Large intestine (tissue), 12 donors: ENCODE measurements at places on chromosomes 3 and 15.

DNA sequence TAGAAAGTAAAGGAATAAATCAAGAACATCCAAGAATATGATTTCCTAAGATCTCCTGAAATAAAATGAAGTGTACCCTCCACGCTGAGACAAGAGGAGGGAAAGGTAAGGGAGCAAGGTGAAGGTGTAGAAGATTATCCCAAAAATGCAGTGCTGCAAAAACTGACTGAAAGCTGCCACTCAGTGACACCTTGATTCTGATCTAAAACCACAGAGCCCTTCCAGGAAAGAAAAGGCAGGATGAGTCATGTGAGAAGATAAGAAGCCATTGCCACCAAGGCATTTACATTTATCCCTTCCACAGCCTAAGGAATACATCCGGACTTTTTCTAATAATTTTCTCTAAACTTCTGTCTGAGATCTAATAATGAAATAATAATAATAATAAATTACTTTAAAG is 49.9 kb downstream of the IGSF11 start:
- DNase-seq: no peak

GRCh38 chr3:149016242-149016641 is 24.9 kb downstream of the GYG1 start:
- DNase-seq: no peak

DNA sequence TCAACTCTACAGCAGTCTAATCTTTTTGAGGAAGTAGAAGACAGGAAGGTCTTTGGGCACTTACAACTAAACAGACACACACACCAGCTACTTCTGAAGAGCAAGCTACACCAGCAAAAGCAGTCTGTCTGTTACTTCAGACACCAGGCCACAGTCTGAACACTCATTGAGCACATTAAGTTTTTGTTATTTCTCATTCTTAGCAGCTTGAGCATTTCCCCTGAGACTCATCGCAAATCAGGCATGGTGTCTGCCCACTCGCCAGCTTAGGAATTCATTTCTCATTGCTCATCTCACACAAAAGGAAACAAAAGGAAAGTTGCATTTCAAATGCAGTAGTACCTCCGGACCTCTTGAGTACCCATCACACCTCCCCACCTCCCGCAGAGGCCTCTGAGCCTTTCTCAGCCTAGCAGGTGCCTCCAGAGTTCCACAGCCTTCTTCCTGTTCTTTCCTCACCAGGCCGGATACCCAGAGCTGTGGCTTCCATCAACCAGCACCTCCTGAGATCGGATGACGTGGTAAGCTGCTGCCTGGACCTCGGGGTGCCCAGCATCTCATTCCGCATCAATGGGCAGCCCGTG is 302.0 kb downstream of the RYR3 start:
- no peak for DNase-seq

DNA sequence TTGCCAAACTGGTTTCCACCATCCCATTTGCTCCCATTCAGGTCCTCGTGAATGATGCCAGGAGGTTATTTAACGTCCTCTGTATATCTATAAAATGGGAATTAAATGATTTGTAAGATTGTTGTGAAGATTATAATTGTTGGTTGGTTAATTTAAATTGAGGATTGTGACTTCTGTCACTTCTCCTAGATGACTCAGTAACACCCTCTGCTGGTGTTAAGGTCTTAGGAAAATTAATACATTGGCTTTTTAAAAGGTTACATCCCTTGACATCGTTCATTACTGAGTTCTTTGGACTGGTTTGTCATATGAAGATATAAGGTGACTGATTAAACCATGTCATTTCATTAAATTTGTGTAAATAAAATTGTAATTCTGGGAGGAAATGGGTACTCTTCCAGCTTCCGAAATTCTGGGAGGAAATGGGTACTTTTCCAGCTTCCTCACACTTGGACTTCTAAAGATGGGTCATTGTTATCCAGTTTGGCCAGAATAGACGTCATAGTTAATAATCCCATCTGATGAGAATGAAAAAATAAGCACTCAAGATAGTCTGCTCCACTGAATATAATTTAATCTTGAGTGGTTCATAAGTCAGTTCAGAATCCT is 33.3 kb upstream of the PAQR5 start:
- DNase-seq: no peak

- DNase-seq: peak; percentile 72
These were observed 788 bp upstream of the DLG1 start for GRCh38 chr3:197298945-197299854.

DNA sequence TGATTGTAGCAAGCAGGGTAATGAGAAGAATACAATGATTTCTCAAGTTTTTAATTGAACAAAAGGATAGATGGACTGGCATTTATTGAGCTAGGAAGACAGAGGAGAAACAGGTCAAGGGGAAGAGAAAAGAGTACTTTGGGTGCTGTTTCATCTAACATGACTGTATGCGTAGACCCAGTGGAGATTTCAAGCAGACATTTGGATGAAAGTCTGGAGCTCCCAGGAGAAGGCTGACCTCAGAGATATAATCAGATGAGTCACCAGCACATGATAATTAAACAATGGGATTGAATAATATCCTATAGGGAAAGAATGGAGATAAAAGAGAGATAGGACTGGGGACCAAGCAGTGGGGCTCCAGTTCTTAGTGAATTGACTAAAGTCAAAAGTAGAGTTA is 194.9 kb downstream of the ARRDC4 start:
- no peak for DNase-seq

GRCh38 chr3:126151562-126152302 is 28.7 kb downstream of the ALDH1L1 start:
- DNase-seq: no peak

DNA sequence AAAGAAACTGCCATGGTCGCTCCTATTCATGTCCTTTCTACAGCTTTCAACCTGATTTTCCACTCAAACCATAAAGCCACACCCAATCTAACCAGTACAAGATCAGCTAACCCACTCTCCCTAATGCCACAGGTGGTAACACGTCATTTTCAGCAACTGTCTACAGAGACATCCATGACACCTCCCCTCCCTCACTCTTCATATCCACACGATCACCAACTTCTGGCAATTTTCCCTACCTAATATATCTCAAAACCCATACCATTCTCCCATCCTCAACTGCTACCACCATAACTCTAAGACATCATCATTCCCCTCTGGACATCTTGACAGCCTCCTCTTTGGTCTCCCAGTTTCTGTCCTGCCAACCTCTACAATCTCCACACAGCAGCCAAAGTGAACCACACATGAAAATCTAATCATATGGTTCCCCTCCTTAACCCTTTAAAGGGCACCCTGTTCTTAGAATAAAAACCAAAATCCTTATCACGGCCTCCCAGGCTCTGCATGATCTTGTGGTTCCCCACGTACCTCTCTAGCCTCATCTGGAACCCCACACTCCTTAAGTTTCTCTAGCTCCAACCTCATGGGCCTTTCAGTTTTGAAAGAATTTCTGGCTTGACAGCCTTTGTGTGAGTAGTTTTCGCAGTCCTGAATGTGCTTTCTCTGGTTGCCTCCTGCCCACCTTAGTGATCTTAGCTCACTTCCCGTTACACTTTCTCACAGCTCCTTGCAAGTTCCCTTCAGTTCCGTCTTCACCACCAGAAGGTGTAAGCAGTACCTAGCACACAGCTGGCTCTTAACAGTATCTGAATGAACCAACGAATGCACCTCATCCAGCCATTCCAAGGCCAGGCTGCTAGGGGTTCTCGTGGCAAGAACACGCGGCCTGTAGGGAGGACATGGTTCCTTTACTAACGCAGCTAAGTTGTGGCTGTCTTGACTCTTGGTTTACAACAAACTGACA is 33.4 kb downstream of the SPINK8 start:
- DNase-seq: peak; percentile 28

DNA sequence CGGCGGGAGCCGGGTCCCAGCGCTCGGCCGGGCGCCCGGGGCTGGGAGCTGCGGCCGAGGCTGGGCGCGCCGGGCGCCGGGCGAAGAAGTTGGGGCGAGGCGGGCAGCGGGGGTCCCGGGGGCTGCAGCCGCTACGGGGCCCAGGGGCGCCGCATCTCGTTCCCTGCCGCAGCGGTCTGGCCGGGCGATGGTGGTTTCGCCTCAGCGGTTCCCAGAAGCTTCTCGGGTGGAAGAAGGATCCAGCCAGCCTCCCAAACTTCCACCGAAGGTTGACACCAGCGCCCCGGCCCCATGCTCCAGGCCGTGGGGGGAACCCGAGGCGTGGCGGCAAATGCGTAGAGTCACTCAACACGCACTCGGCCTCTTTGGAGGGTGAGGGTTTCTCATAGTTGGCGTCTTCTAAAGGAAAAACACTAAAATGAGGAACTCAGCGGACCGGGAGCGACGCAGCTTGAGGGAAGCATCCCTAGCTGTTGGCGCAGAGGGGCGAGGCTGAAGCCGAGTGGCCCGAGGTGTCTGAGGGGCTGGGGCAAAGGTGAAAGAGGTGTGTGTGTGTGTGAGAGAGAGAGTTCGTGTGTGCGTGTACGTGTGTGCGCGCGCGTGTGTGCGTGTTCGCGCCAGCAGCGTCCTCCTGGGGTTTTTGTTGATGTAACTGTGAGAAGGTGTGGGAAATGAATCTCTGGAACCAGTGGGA is 940 bp downstream of the BOC start:
- DNase-seq: no peak

- no peak for DNase-seq
These were observed 14.1 kb upstream of the PGPEP1L start for GRCh38 chr15:99021694-99022093.

- no peak for DNase-seq
These were observed 9.1 kb upstream of the SYN2 start for GRCh38 chr3:11995120-11995519.

DNA sequence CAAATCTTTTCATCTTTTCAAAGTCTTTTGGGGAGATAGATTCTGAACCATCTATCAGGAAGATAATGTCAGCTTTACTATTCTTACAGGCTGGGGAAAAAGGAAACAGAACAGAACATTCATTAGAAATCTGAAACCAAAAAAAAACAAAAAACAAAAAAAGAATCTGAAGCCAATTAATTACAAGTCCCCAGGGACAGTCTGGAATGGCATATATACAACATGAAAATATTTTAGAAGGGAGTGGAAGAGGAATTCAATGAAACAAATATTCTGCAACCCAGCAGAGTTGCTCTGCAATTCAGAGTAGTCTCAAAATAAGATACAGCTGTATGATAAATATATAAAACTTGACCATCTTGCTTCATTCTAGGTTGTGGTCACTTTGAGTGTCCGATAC is 41.7 kb upstream of the CAPN7 start:
- no peak for DNase-seq

GRCh38 chr3:77329116-77329515 is 289.2 kb downstream of the ROBO2 start:
- no peak for DNase-seq

DNA sequence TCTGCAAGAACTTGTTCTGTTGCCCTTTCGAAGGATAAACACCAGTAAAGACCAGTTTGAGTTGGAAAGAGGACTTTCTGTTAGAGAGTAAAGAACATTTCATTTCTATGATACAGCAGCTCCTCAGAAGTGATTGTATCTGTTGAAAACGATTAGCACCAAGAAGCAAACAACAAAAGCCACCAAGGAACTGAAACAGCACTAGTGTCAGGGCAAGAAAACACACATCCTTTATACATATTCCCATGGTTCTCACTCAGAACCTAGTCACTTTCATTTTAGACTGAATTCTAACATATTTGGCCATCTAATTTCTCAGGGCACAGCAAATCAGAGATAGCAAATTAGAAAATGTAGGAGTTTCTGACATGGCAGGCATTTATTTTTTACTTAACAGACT is 116.1 kb downstream of the ATP1B3 start:
- no peak for DNase-seq

DNA sequence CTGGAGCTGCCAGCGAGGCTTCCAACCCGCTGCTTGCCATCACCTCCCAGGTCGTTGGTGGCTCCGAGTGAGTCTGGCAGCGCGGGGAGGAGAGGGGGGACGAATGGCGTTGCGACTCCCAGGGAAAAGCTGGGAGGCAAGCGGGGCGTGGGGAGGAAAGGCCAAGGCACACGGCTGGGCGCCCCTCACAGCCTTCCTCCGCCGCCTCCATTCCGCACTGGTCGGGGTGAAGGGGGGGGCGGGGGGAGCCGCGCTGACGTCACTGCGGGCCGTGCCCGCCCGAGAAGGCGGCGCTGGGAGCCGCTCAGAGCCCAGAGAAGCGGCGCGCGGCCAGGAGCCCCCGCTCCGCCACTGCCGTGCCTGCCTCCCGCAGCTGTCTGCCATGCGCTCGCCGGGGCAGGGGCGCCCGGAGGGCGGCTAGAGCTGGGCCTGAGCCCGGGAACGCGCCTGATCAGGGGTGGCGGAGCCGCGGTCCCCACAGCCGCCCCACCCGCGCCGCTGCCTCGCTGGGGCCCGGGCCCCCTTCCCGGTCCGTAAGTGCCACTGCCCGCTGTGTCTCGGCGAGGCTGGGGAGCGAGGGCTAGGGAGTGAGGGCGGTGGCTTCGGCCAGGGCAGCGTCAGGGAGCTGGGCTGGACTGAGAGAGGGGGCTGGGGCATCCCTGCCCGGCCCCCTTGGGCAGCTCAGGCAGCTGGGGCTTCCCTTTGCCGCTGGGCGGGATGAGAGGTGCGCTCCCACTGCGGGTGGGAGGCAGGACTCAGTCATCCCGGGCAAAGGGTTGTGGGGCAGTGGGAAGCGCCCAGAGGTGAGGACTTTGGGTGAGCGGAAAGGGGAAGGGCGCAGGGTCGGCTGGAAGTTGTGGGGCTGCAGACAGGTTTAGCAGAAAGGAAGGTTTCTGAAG is 27.8 kb upstream of the POLG start:
- DNase-seq: no peak

GRCh38 chr3:20515834-20516233 is 329.8 kb upstream of the SGO1 start:
- DNase-seq: no peak

DNA sequence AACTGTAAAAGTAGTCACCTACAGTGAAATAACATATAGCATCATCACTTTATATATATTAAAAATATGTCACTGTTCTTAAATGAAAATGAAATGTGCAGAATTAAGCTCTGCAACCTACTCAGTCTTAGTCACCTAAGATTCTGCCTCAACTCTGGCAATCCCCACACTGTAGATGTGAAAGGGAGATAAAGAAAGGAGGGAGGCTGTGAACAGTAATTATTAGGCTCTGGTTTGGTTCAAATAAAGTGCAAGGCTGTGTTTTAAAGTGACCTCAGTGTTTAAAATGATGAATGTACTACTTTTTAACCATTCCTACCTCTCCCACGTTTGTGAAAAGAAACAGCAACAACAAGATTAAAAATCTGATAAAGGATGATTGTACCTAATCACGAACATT is 72.2 kb downstream of the ATP8B4 start:
- DNase-seq: no peak

- no peak for DNase-seq
These were observed 3.5 kb downstream of the PLEKHO2 start for GRCh38 chr15:64845183-64845611.

GRCh38 chr3:50662408-50662807 is 12.3 kb upstream of the DOCK3 start:
- DNase-seq: no peak

DNA sequence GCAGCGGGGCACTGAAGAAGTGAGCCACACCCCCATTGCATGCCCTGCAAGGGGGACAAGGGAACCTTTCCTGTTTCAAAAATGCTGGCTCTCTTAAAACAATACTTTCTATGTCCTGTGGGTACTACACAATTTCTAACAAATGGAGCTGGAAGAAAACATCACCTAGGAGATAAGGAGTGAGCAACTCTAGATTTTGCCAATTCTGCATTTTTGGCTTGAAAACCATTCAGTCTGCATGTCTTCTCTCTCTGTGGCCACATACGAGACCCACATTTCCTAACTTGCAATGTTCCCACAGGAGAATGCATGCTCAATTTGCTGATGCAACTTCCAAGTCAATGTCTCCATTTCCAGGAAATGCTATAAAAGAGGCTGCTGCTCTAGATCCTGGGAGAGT is 662.0 kb downstream of the SQOR start:
- DNase-seq: no peak

GRCh38 chr15:41577863-41578735 is 19.1 kb downstream of the TYRO3 start:
- DNase-seq: no peak
